ENCODE measurements at places on chromosomes 11 and 22. TPM values are rescaled to one million over a fixed set of nuclear protein-coding genes. Genes with fewer than 3 reads are reported as not detected.

The OR4C45 gene
- total RNA-seq, result not detected

The OR2AG1 gene
- not detected for total RNA-seq

The CASP1 gene
- total RNA-seq, result not detected

The TMEM126A gene
- 30.6 TPM for total RNA-seq

The LMNTD2 gene
- total RNA-seq, result 6.7 TPM

The OR52H1 gene
- not detected for total RNA-seq
